ENCODE measurements at places on chromosomes 4 and X.

GRCh38 chr4:140819610-140820009 is 63.4 kb upstream of the TBC1D9 start:
- DNase-seq, result no peak

DNA sequence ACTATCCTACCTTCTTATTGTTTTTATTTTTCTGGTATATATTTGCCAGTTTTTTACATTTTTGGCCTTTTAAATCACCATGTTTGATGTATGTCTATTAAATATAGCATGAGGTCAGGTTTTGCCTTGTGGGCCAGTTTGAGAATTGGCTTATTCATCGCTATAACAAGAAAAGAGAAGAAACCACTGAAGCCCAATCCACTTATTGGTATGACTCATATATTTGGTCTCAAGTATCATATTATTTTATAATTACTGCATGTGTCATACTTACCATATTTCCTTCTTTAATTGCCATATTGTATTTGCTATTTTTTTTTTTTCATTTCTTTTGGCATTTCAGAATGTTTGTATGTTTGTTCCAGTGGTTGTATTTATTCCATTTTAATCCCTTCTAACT is 99.3 kb downstream of the IRF2 start:
- DNase-seq, result no peak

- peak; percentile 26 for DNase-seq
These were observed 2.4 kb downstream of the TFDP3 start for GRCh38 chrX:133215747-133216146.

DNA sequence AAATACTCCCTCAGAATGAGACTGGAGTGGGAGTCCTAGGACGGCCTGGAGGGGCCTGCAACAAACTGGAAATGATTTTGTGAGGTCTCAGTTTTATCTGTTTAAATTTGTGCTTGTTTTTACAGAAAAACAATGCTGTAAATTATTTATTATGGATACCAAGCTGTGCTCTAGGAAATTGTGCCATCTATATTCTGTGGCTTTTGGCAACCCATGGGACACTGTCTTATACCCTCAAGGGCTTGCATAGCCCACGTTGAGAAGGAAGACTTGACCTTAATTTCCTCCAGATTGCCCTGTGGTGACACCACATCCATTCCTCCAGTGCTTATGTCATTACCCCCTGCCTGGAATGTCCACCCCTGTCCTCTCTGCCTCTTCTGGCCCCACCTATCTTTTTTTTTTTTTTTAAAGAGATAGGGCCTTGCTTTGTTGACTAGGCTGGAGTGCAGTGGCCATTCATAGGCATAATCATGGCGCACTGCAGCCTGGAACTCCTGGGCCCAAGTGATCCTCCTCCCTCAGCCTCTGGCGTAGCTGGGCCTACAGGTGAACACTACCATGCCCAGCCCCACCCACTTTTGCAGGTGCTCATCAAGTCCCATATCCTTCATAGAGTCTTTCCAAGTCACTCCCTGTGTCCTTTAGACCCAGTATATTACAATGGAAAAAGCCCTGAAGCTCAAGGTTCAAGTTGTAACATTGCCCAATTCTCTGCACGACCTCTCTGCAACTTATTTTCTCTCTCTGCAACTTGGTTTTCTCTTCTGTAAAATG is 77.4 kb downstream of the HPRT1 start:
- no peak for DNase-seq

- DNase-seq, result peak; percentile 38
These were observed 390.7 kb downstream of the MAPK10 start for GRCh38 chr4:85968945-85969819.

DNA sequence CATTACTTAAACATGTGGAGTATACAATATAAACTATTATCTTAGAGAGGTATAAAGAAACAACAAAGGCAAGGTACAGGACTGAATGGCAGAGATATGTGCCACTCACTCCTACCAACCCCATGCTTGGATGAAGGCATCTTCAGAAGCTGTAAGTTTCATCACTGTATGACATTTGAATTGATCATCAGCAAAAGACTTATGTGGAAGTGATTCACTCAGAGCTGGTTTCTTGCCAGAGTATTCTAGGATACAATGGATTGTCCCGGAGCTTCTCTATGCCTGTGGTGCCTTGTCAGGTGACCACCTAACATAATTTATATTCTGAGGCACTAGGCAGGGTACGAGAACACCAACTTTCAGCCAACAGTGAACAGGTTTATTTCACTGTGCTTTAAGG is 392.2 kb downstream of the PPP1R2C start:
- no peak for DNase-seq

GRCh38 chrX:11097933-11098332 is 13.2 kb upstream of the HCCS start:
- DNase-seq, result no peak

DNA sequence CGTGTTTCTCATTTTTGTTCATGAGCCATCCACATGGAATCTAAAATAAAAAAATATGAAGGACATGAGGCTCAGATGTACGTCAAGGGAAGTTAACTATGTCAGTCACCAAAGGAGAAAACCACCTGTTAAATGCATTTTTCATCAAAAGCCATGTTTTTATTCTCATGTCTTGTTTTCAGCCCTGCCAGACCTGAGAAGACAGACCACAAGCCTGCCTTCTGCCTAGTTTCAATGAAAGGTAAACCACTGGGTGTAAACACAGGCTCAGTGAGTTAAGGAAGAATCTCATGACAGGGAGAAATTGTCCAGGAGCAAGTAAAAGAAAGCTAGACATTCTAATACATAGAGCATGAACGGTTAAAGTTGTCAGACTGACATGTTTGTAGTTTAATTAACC is 52.3 kb upstream of the TNIP3 start:
- DNase-seq, result no peak

- no peak for DNase-seq
These were observed 25.5 kb downstream of the FAM120C start for GRCh38 chrX:54157561-54157960.

DNA sequence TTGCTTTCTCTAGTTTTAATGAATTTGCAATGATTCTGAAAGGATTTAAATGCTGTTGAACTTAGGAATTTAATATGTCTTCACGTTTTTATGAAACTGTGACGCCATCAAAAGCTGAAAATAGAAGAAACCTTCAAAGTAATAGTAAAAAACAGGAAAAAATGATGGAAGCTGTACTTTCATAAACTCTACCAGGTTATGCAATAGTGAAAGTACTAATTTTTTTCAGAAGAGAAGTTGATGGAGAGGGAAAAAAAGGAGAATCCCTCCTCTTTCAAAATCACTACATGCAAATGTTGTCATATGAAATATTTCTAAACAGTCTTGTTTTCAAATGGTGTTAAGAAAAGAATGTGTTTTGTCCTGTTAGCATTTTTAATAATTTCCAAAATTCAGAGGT is 73.6 kb downstream of the ZNF330 start:
- no peak for DNase-seq

DNA sequence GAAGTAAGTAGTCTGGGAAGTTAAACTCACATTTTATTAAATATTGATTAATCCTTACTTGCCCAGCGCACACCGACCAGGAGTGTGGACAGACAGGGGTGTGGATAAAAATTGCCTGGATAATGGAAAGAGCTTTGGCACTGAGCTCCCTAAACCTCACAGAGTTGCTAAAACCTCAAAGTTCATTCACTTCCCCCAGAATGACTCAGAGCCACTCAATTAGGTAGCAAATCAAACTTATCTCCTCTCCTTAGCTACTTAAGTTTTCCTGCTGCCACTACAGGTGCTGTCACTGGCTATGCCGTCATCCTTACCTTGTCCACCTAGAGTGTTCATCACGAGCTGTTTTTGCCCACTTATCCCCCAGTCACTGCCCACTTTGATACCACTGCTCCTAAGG is 27.0 kb upstream of the MID1IP1 start:
- DNase-seq, result no peak

GRCh38 chr4:56301181-56301996 is 85.9 kb downstream of the AASDH start:
- DNase-seq, result peak; percentile 49

All from NCI-H1105 treated with DMSO at 0.1 percent for 48 hours (cell line).